ENCODE measurements at places on chromosomes 11 and 22. TPM values are rescaled to one million over a fixed set of nuclear protein-coding genes. Genes with fewer than 3 reads are reported as not detected.

The GAS2L1 gene
- 4.0 TPM for total RNA-seq

DNA sequence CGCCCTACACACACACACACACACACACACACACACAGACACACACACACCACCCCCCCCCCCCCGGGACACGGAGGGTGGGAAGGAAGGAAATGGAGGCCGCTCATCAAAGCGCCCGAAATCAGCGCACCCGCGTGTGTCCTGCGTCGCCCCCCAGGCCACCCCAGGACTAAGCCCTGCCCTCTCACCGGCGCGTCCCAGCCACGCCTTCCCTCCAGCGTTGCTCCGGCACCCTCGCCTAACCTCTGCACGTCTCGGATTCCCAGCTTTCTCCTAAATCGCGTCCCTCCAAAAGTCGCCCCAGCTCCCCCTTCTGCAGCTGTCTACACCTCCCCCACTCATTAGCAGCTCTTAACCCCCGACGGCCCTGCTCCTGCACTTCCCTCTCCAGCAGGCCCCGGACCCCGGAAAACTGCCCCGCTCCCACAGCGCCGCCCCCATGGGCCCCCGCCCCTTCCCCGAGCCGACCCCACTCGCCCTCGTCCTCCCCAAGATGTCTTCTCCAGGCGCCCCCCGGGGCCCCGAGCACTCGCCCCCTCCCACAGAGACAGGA, 557 bp downstream of the PACSIN2 start:
- DNase-seq = peak; percentile 41

- DNase-seq = no peak
Observed at GRCh38 chr11:1389932-1390568, at the start of gene BRSK2. Gene BRSK2 (plus strand): TSS chr11:1389934. CDS start chr11:1390285, 351 bp downstream.

DNA sequence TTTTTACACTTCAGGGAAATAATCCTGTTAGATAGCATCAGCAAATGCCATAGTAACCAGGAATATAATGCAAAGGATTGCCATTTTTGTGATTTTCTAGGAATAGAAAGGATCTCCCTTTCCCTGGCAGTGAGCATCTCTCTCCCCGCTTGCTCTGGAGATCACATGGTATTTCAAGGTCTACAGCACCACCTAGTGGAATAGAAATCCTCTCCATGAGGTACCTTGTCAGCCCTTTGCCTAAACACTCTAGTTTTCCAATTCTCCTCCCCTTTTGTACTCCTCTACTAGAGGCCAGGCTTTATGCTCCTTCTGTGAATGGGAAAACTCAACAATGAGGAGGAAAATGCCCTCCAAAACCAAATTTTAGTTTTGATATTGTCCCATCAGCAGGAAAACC, 78.4 kb downstream of the XRRA1 start:
- no peak for DNase-seq

The GRAP2 gene
- not detected for total RNA-seq

- no peak for DNase-seq
Observed at GRCh38 chr11:47512701-47513100, 40.2 kb downstream of the CELF1 start.

DNA sequence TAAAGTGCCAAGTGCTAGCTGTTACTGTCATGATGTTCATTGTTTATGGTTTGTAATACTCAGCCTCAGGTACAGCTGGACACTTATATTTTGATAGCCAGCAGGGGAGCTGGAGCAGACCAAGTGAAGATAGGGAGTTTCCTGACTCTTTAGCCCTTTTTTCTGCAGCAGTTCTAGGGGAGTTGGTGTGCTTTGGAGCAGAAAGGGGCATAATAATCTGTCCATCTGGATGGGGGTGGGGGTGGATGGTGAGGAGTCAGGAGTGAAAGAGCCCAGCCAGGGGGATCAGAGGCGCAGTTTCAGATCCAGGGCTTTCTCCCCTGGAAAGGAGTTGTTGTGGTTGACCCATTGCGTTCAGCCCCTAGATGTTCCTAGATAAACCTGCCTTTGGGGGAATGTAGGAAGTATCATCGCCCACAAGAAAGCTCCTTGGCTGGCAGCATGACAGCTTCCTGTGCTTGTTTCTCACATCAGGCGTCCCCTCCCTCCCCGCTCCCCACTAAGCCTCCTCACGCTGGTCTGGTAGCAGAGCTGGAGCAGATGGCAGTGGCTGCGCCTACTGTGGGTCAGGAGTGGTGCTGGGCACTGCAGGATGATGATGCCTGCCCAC, 41.9 kb downstream of the MED15 start:
- no peak for DNase-seq

All from H4 (cell line).